ENCODE measurements at places on chromosomes 3 and 15. TPM values are rescaled to one million over a fixed set of nuclear protein-coding genes. Genes with fewer than 3 reads are reported as not detected.

GRCh38 chr15:44616974-44617373, 46.5 kb downstream of the SPG11 start:
- no peak for DNase-seq

The MAP1A gene
- 1.2 TPM for total RNA-seq

DNA sequence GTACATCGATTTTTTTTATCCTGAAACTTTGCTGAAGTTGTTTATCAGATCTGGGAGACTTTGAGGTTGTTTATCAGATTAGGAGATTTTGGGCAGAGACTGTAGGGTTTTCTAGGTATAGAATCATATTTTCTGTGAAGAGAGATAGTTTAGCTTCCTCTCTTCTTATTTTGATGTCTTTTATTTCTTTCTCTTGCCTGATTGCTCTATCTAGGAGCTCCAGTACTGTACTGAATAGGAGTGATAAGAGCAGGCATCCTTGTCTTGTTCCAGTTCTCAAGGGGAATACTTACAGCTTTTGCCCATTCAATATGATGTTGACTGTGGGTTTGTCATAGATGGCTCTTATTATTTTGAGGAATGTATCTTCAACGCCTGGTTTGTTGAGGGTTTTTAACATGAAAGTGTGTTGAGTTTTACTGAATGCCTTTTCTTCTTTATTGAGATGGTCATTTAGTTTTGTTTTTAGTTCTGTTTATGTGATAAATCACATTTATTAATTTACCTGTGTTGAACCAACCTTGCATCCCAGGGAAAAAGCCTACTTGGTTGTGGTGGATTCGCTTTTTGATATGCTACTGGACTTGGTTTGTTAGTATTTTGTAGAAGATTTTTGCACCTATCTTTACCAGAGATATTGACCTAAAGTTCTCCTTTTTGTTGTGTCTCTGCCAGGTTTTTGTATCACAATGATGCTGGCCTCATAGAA, 14.9 kb upstream of the DNAAF4 start:
- no peak for DNase-seq

The ALDH1A3 gene
- total RNA-seq: 0.24 TPM

GRCh38 chr3:66322436-66322835, 101.6 kb downstream of the SLC25A26 start:
- no peak for DNase-seq

DNA sequence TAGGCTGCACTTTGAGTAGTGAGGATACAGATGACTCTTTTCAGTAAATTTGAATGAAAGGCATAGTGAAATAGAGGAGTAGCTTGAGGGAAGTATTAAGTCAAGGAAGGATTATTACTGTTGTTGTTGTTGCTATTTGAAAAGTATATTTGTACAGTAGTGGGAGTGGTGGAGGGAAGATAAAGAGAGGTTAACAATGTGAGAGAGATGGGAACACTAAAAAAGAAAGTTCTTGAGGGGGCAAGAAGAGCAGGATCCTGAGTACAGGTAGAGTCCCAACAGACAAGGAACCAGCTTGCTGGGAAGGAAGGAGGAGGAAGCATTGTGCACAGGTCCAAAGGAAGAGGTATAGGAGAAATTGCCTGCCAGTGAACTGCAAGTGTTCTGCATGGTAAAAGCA, 75.6 kb upstream of the GOLGA8B start:
- DNase-seq: no peak

DNA sequence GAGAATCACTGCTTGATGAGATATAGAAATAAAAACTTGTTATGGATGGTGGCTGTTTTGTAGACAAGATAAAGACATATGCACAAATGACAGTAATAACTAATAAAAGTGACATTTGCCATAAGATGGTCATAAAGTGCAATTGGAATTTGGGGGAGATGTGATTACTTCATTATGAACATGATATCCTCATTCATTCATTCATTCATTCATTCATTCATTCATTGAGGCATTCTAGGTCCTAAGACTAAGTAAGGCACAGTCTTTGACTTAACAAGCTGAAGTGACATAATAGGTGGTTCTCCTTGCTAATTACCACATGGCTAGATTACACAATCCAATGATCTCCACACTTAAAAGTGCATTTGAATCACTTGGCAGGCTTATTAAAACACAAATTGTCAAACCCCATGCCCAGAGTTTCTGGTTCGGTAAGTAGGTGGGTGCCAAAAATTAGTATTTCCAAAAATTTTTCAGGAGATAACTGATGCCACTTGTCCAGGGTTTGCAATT, 18.9 kb downstream of the RAP2B start:
- no peak for DNase-seq

Data from activated T-cell treated with anti-CD3 and anti-CD28 coated beads, Interleukin-2, amount 50 U/mL, for 4 hours (primary cell).